ENCODE measurements at places on chromosomes 12 and 14.

DNA sequence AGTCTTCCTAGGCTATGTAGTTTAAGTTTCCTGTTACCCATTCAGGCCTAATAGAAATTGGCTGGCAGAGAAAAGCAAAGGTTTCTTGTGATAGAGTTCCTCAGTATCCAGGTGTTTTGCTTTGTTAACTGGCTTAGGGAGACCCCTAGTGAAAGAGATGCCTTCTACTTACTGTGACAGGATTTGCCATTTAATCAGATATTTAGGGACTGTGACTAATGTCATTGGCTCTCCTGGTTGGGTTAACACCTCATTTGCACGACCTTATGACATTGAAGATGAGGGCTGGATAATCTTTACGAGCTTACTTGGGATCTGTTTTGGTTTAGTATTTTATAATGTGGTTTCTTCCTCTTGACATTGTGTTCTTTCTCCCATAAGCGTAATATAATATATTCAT lies 5.8 kb downstream of the MON2 start:
- no peak for ATAC-seq

GRCh38 chr12:85393606-85394005 lies 113.6 kb downstream of the ALX1 start:
- ATAC-seq = no peak

- no peak for ATAC-seq
Measured at GRCh38 chr14:36021591-36022320, 154.8 kb downstream of the PTCSC3 start.

- ATAC-seq = no peak
Measured at GRCh38 chr12:85632390-85632789, 203.8 kb downstream of the RASSF9 start.

DNA sequence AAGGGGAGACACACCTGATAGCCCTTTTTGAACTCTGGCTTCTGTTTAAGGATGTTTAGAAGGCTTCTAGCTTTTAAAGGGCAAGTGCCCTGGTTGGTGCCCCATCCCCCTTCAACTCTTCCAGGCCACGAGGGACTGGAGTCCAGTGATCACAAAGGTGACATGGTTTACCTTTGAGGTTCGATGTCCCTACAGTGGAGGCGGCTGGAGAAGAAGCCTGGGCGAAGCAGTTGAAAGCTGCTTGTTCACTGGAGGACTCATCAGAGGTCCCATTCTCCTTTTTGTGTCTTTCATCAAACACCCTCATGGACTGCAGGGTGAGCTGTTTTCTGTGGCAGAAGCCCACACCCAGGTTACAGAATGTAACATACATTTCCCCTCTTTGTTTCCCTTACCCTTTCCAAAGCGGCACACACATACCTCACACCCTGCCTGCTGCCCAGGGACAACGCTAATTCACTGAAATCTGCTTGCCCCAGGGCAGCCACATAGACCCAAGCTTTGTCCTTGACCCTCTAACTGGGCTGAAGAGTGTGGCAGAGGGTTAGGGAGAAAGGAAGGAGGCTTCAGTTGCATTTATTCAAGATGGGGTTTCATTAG lies 7.7 kb downstream of the TBX3 start:
- no peak for ATAC-seq

- ATAC-seq = no peak
Measured at GRCh38 chr14:89032086-89032649, 207.7 kb downstream of the TTC8 start.

DNA sequence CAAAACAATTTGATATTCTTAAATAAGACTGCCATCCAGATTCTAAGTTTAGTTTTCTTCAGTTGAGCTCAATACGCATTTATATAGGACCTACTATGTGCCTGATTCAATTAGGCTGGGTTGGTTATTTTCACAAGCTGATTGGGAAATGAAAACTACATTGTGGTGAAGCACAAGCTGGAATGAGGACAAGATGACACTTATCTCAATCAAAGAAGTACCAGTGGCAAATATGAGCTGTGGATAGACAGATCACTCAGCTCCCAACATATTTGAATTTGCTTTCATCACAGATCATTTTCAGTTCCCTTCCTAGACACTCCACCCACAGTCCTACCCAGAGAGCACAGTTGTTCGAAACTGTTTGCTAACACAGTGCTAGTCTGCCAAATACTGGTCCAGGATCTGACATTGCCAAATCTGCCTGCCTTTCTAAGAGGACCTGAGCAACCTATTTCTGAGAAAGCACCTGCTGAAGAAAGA lies 74.7 kb downstream of the LLPH start:
- ATAC-seq = peak; percentile 91

- no peak for ATAC-seq
Measured at GRCh38 chr14:77199590-77199989, 18.0 kb downstream of the TMEM63C start.

GRCh38 chr12:117863002-117863709 lies 105.6 kb downstream of the KSR2 start:
- no peak for ATAC-seq

GRCh38 chr14:94334872-94335271 lies 11.7 kb upstream of the SERPINA6 start:
- ATAC-seq = no peak

DNA sequence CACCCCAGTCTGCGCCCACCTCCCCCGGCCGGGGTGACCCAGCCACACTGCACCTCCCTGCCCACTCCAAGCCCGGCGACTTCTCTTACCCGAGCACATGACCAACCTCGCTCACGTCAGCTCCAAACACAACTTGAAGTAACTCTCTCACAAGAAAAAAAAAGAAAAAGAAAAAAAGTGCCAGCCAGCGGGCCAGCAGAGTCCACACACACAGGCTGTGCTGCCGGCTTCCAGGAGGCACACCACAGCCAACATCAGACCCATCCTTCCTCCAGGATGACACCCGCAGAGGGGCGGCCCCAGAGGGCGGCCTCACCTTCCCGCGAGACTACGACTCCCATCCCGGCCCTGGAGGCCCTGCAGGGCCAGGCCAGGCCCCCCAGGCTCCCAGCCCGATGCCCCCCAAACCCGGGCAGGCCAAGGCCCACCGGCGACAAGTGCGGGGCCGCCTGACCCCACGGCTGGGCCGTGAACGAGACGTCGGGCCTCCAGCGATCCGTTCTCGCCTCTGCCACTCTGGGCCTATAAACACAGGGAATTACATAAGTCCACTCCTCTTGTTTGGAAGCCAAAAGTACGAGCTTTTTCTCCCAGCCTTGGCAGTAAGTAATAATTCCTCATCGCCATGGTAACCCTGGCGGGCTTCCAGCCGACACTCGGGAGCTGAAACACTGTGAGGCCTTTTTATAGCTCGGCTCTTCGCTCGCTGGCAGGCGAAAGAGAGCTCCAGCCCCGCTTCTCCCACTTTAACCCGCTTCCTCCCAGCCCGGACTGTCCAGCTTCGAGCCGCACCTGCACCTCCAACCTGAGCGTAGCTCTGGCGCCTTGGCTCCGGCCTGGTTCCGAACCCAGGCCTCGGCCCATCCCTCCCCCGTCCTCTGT lies 49.1 kb downstream of the NCOR2 start:
- no peak for ATAC-seq

- no peak for ATAC-seq
Measured at GRCh38 chr12:27462851-27463250, 16.3 kb downstream of the SMCO2 start.

DNA sequence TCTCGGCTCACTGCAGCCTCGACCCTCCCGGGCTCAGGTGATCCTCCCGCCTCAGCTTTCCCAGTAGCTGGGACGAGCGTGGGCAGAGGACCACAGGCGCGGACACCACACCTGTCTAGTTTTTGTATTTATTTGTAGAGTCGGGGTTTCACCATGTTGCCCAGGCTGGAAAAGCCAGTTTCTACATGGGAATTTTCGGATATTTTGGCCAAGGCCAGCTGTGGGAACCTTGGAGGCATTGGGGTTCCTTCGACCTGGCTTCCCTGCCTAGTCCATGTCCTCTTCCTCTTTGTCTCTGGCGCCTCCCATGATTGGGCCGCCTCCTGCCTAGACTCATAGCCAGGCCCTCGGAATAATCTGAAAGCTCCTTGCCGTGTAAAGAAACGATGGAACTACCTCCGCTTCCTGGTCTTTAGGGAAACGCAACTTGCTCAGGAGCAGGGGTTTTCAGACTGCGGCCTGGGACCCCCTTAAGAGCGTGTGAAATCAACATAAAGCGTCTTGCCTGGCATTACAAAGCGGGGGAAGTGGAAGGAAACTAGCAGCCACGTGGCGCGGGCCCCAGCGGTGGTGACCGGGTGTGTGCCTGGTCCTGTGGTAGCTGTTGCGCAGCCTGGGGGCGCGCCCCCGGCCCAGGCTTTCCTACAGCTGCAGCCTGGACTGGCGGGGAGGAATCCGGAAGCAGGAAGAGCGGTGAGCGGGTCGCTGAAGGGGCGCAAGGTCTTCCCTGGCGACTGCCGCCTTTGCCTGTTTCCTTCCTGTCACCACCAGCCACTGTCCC lies 1.4 kb upstream of the HSP90AA1 start:
- ATAC-seq = peak; percentile 2

GRCh38 chr12:89789862-89790261 lies 81.2 kb upstream of the ATP2B1 start:
- peak; percentile 86 for ATAC-seq

- ATAC-seq = no peak
Measured at GRCh38 chr12:115354007-115354890, 670.3 kb upstream of the TBX3 start.

DNA sequence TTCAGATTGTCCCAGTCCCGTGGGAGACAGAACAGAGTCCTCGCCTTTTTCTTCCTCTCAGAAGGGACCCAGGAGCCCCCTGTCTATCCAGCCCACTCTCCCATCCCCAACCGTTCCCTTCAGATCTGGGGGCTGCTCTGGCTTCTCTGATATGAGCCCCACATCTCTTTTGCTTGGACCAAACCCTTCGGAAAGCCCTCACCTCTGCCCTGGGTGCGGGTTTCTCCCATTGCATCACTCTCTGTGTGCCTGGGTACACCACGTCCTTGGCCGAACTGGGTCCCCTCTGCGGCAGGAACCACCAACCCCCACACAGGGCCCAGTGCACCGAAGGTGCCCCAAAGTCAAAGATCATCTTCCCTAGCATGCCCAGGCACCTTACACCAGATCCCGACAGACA lies 87.8 kb downstream of the DICER1 start:
- no peak for ATAC-seq

DNA sequence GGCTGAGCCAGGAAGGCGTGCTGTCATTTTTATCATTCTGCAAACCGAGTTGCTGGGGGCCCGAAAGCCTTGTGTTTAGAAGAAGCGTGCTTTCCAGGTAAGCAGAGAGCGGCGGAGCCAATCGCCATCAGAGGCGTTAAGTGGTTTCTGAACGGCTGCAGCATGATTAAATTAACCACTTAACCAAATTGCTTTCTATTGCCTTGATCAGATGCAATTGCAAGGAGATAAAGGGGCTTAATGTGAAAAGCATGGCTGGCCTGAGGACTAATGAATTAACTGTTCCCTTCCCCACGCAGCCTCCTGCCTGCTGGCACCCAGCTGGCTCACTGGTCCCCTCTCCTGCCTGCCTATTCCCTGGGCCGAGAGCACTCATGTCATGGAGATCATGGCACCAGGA lies 36.6 kb upstream of the CHGA start:
- ATAC-seq = no peak

GRCh38 chr12:26855337-26855736 lies 22.3 kb upstream of the ITPR2 start:
- ATAC-seq = no peak

DNA sequence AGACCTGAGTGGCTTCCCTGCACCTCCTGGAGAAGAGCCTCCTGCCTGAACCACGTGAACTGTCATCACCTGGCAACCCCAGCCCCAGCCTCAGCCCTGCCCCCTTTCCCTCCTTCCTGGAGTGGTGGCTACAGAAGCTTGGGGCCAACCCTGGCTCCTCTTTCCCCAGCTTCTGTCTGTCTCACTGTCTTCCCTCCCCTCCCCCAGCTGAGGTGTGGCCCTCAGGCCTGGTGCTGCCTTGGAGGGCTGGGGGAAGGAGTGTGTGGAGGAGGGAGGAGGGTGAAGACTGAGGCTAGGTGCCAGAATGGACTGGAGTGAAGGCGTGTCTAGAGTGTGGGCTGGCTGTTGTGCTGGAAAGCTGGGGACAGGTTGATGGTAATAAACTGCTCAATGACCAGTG lies 9.7 kb downstream of the NFATC4 start:
- ATAC-seq = no peak

Measured in stimulated activated memory B cell treated with anti-CD40 and anti-IgM and Interleukin-4, amounts not matched to agents 10 μg/mL and 1 μg/mL and 100 μg/mL, for 72 hours (primary cell).